B cell (primary cell): ENCODE measurements at places on chromosomes 1 and 21.

GRCh38 chr1:21229246-21230000 lies 52.7 kb upstream of the EIF4G3 start:
- DNase-seq, result no peak

DNA sequence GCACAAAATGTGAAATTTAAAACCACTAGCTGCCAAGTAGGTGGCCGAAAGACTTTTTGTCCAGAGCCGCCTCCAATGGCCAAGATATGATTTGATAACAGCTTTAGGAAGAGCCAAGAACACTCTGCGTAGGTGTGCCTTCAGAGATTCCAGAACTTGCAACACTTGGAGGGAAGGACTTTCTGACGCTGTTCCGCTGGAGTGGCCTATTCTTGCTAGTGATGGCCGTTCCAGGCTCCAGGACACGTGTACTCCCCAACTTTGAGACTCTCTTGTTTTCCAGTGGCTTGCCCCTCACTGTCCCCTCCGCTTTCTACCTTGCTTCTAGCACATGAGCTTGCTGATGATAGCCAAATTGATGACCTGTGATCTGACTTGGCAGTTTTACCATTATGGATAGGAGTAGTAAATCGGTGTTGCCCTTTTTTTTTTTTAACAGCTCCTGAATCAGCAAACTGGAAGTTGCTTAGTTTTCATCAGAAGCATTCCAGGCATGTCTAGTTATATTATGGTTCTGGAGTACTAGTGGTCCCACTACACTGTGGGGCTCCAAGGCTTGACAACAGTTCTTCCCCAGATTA lies 1.0 kb downstream of the PRDX6 start:
- no peak for DNase-seq

GRCh38 chr1:211326140-211326527 lies 499 bp upstream of the TRAF5 start:
- DNase-seq, result no peak

GRCh38 chr1:103561643-103562395 lies 9.6 kb upstream of the AMY2B start:
- DNase-seq, result no peak

GRCh38 chr1:165053351-165053750 lies 303.2 kb downstream of the LMX1A start:
- no peak for DNase-seq
